ENCODE measurements at places on chromosomes 2 and 18.

GRCh38 chr2:68879296-68879695 is 8.1 kb upstream of the BMP10 start:
- DNase-seq, result no peak

DNA sequence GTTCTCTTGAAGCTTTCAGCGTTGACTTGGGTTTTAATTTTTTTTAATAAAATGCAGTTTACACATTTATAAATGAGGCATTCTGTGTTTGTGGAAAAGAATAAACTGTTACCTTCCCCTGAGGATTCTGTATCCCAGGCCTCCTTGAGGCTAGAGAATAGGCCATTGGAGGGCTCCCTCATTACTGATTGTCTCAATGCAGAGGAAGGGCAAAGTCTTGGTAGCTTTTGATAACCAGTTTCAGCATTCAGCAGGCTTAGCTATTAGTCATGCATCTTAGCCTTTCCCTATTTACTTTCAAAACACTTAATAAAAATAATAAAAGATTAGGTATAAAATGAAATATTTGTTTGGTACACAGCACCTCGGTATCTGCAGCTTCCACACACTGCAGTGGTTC is 58.1 kb upstream of the OTX1 start:
- no peak for DNase-seq

- peak; percentile 13 for DNase-seq
These were observed 192.6 kb upstream of the ZEB2 start for GRCh38 chr2:144712550-144712940.

GRCh38 chr2:138090330-138090729 is 126.1 kb downstream of the HNMT start:
- DNase-seq, result peak; percentile 76

GRCh38 chr2:60294901-60295635 is 258.4 kb downstream of the BCL11A start:
- DNase-seq, result peak; percentile 67

DNA sequence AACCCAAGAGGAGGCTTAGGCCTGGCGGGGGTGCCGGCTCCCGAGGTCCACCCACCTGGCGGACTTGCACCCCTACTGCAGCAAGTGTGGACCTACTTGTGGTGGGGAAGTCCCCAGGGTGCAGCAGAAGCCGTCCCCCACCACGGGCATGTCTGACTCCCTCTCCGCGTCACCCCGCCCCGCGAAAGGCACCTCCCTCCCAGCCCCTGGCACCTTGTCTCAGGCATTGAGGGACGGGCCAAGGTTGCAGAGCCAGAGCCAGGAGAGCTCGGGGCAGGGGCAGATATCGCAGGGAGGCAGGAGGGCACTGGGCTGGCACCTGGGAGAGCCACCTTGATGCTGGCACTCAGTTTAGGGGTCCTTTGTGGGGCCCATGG is 19.0 kb downstream of the CROCC2 start:
- DNase-seq, result no peak

DNA sequence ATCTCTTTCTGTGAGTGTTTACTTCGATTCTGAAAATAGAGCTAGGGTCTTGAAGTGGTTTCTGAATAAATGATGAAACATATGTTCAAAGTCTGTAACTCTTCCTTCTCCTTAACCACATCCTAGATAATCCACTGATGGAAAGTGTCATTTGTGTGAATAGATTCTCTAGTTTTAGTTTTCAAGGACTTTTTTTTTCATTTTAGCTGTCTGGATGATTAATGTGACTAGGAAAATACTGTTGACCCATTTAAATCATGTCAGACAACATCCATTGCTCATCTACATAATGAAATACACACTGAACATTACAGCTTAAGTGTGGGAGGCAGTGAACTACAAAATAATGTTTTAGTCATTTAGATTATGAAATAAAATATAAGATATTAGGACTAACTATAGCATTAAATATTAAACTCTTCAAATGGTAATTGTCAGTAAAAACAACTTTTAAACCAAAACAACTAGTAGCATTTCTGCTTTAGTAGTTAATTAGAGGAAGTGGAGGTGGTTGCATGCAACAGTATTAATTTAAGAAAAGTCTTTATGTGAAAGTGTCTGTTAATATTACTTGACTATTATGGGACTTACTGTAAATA is 39.1 kb upstream of the DLX1 start:
- DNase-seq, result peak; percentile 33

DNA sequence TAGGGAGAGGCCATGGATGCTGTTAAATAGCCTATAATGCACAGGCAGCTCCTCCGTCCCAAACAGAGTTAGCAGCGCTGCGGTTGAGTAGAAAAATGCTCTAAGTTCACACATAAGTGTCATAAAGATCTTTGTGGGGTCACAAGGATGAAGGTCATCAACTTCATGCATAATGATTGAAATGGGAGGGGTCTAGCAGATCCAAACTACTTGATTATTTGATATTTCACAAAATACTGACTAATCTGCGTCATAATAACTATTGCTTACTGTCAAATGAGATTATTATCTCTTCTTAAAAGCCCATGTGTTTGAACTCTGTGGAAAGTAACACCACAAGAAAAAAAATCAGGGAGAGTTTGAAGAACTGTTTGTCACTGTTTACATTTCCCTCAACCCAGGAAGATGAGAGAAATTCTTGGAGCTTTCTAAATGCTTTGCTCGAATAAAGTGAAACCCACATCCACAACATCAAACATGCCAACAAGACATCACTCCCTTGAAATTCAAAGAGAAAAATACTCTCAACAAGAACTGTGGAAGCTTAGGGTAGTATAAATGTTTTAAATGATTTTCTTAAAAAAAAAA is 50.5 kb upstream of the CREB1 start:
- no peak for DNase-seq

DNA sequence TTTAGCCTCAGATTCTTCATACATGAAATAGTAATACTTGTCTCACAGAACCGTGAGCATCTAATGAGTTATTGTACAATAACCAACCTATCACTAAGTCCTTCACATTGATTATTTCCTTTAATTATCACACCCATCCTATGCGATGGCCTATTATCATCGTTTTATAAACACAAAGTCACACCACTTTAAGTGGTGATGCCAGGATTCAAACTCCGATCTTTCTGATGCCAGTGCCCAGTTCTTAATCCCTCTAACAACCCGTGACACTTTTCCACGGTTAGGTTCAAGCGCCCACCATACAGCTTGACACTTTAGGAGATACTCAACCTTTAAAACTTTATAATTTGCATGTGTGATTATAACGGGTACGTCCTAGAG is 523 bp upstream of the ALMS1 start:
- DNase-seq, result no peak

DNA sequence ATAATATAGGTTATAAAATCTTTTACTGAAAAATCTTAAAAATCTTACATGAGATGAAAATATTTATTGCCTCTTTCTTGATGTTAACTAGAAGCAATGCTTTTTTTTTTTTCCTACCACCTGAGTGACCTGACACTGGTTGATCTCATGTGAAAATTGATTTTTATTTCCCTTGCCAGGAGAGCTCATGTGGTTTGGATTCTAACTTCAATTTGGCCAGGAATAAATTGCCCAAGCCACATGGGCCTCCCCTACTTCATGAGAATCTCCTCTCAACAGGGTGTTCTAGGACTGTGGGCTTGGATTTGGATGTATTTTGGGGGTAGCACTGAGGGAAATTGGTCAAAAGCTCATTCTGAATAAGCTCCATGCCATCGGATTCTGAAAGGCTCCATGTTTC is 20.1 kb downstream of the IDH1 start:
- DNase-seq, result no peak

- DNase-seq, result no peak
These were observed 201.5 kb upstream of the PXDN start for GRCh38 chr2:1945819-1946218.

GRCh38 chr18:30925795-30926194 is 116.7 kb downstream of the DSC3 start:
- DNase-seq, result no peak

- no peak for DNase-seq
These were observed 65.3 kb downstream of the SUCLG1 start for GRCh38 chr2:84393829-84394228.

GRCh38 chr2:75606761-75607399 is 39.7 kb upstream of the MRPL19 start:
- no peak for DNase-seq

DNA sequence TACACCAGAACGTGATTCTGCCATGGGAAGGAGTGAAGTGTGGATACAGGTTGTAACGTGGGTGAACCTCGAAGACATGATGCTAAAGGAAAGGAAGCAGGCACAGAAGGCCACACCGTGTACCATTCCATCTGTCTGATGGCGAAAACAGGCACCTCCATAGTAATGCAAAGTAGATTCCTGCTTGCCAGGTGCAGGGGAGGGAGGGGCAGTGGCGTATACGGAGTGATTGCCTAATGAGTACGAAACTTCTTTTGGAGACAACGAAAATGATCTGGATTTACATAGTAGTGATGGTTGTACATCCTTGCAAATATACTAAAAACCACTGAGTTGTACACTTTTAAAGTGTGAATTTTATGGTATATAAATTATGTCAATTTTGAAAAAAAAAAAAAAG is 106.7 kb downstream of the GBX2 start:
- DNase-seq, result no peak

DNA sequence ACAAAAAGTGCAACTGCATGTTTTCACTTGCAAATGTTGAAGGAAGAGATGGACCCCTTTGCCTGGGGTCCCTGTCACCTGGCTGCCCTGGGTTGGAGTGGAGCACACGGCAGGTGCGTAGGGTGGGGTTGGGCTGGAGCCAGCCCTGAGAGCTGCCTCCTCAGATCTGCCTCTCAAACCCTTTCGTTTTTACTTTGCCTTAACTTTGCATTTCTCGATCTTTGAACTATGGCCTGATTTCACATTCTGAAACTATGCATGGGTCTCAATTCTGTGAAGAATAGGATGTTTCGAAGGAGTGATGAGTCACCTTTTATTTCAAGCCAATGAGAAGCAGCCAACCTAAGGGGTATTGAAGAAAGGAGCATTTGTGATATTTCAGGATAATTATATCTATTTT is 132.8 kb downstream of the ACOXL start:
- DNase-seq, result no peak

GRCh38 chr2:101500860-101501259 is 25.9 kb upstream of the RFX8 start:
- no peak for DNase-seq

GRCh38 chr2:215382011-215382410 is 53.9 kb downstream of the FN1 start:
- no peak for DNase-seq

- no peak for DNase-seq
These were observed 148.8 kb downstream of the ACTR3 start for GRCh38 chr2:114038710-114039109.

- no peak for DNase-seq
These were observed 49.1 kb downstream of the ADI1 start for GRCh38 chr2:3470166-3470651.
